ENCODE measurements at places on chromosomes 2 and 18.

DNA sequence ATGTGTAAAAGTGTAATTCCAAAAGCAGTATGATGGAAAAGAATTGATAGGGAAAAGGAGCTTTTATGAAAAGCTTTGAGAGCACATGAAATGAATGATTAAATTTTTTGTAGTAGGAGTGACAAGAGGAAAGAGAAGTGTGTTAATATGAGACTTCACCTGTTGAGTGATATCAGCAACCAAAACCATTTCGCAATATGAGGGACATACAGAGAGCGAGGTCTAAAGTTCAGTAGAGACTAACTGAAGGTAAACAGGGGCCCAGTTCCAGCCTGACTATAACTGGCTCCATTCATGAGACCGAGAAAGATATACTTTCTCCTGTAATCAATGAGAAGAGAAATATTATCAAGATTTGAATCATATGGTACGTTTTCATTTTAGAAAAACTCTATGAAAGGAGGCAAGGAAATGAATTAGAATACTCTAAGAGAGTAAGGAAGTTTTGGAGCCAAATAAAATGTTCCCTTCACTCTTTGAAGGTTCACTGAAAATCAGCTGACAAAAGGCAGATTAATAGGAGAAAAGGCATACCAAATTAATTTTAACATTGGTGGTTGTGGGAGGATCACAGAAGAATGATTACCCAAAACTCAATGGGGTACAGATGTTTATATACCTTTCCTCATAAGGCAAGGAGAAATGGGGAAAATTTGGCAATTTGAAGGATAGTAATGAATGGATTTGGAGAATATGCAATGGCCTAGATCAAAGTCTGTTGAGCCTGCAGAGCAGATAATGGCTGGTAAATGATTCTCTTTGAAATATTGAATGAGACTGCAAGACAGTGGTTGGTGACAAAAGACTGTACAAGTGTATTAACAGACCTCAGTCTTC is 932.2 kb downstream of the TDRD15 start:
- no peak for DNase-seq

DNA sequence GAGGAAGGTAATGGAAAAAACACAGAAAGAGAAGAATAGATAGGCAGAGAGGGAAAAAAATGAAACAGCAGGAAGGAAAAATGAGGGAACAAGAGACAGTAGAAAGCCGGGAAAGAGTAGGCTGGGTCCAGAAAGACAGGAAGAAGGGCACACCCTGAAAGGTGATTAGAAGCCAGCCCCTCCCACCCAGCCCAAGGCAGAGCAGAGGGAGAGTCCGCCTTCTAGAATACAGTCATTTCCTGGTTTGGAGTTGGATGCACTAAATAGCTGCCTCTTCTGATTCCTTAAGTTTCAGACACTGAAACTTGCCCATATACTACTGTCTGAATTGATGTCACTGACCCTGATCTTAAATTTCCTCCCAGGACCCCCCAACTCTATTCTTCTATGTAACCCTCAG is 17.9 kb upstream of the DSG3 start:
- peak; percentile 4 for DNase-seq

- DNase-seq, result no peak
Measured at GRCh38 chr2:47935071-47935470, 28.8 kb upstream of the FBXO11 start.

DNA sequence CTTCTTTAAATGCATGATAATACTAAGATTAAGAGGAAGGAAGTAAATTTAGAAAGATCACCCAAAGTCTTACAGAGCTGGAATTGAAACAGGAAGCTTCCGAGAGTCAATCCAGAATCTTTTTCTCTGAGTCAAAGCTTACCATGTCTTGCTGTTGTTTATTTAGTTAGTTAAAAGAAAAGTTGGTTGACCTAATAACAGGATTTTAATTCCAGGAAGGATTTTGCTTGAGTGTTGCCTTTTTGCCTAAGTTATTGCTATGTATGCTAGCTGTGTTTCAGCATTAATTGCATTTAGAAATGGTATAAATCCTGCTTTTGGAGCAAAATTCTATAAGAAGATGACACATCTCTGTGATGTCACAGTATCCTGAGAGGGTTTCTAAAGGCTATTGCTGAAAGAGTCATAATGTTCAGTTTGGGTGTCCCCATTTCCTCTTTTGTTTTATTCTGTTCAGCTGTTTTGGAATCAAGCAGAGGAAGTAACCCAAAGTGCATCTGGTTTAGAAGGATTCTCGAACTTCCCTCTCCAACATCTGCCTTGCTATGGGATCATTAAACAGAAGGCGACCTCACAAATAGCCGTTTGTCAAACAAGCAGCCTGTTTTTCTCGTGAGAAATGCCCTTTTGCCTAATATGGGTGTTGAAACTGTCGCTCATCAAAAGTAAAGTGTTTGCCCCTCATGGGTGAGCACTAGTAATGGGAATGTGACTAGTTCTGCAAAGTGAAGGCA is 271.5 kb upstream of the MMADHC start:
- DNase-seq, result no peak

- DNase-seq, result no peak
Measured at GRCh38 chr2:95042472-95043271, 17.2 kb downstream of the MAL start.

GRCh38 chr2:122739732-122740593 is 984.5 kb downstream of the TSN start:
- DNase-seq, result no peak

- no peak for DNase-seq
Measured at GRCh38 chr2:45709137-45709536, 57.7 kb downstream of the PRKCE start.

GRCh38 chr2:144876013-144876412 is 356.1 kb upstream of the ZEB2 start:
- no peak for DNase-seq

GRCh38 chr2:27922842-27923241 is 32.3 kb downstream of the BABAM2 start:
- DNase-seq, result peak; percentile 41

Data from A549 (cell line).